ENCODE measurements at places on chromosomes 16 and 17.

DNA sequence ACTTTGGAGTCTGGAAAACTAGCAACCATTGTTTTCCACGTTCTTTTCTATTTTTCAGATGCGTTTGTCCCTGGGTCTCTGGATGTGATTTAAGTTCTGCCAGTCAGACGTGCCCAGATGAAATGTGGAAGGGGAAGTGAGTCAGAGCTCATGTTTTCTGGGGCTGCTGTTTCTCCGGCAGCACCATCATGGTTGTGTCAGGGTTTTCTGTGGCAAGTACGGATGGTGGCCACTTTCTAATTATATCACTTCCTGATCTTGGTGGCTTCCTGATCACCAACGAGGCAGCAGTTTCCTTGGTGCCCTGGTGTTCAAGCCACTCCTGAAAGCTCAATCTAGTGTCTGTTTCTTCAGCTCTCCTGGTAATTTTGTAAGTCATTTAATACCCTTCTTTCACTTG is 31.4 kb upstream of the PMFBP1 start:
- DNase-seq: no peak

GRCh38 chr16:81866820-81867440 is 87.8 kb downstream of the PLCG2 start:
- DNase-seq: no peak

DNA sequence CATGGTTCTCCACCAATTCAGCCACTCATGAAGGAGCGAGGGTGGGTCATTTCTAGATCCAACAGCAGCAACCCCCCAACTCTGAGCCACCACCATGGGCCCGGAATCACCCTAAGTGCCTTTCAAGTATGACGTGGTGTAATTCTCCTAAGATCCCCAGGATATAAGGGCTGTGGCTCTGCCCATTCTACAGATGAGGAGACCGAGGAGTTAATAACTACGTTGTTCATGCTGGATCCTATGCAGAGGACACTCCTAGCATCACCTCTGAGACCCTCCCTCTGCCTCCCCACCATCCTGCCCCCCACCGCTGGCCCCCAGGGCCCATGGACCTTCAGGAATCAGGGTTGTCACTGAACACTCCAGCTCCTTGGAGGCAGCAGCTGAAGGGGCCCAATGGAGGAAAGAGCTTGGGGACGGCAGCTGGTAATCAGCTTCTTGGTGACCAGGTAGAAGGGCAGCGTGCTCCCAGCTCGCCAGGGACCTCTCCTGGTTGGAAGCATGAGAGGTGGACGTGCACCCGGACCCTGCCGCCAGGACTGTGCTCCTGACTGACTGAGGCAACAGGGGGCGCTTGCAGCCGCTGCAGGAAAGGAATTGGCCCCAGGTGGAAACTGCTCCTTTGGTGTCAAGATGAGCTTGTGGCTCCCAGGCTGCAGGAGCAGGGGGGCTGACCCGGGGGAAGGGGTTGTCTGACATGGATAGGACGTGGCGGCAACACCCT is 28.2 kb upstream of the CACNG1 start:
- DNase-seq: no peak

DNA sequence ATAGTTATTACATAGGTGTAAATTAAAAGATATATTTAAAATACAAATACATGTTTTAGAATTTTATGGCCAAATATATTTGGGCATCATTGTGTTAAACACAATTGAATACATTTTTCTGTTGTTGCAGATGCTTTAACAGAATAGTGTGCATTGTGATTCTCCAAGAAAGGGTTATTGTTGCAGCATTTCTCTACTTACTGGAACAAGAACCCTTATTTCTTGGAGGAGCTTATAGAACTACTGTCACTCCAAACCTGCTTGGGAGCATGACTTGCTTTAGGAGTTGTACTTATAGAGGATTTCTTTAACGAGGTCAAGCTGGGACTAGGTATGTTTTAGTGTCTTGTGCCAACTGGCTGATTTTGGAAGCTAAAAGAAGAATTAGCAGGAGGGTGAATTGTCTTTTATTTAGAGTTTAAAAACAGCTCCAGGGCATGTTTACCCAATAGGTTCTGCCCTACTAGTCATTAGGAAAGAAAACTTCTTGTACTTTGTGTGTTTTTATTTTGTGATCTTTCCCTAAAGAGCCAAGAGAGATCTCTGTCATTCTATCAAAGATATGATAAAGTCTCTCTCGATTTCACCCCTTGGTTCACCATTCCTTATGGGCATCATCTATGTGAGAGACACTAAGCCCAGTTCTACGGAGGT is 279.8 kb upstream of the SALL1 start:
- DNase-seq: no peak

- no peak for DNase-seq
These were observed 405.1 kb downstream of the TOX3 start for GRCh38 chr16:52141871-52142270.

- DNase-seq: no peak
These were observed 13.1 kb upstream of the CTCF start for GRCh38 chr16:67549240-67549639.

- no peak for DNase-seq
These were observed 1.2 kb downstream of the TRIM47 start for GRCh38 chr17:75876938-75877751.

GRCh38 chr17:70813355-70813930 is 644.1 kb downstream of the KCNJ2 start:
- DNase-seq: no peak

GRCh38 chr17:7562208-7562605 is 488 bp downstream of the SENP3 start:
- DNase-seq: no peak

DNA sequence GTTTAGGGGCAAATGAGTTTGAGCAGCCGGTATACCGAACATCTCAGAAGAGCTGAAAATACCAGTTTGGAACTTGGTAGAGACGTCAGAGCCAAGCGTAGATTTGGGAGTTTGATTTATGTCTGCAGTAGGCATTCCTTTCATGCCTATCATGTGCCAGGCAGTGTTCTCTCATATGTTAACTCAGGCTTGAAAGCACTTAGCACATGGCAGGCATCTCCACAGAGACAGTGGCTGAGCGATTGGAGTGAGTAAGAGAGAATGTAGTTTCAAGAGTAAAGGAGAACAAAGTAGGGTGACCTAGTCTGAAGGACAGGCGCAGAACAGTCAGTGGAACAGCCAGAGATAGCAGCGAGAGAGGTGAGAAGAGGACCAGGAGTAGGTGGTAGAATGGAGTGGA is 207.0 kb downstream of the FTO start:
- no peak for DNase-seq

GRCh38 chr17:15340966-15341365 is 431 bp downstream of the TEKT3 start:
- DNase-seq: no peak

DNA sequence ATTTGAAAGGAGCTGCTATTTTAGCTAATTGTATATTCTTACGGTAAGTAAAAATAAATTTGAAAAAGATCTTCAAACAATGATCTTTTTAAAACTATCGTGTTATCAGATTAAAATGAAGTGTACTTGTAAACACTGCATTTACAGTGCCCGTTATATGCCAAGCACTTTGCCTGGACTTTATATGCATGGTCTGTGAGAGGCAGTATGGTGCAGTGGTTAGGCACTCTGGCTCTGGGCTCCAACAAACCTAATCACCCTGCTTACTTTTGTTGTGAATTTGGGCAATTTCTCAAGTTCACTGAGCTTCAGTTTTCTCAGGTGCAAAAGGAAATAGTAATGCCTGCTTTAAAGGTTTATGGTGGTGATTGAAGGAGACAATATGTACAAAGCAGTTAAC is 1.4 kb downstream of the PMP22 start:
- no peak for DNase-seq

- DNase-seq: no peak
These were observed 147.9 kb downstream of the STXBP4 start for GRCh38 chr17:55116440-55116914.

- DNase-seq: no peak
These were observed 38.0 kb downstream of the CDH1 start for GRCh38 chr16:68774982-68775634.

DNA sequence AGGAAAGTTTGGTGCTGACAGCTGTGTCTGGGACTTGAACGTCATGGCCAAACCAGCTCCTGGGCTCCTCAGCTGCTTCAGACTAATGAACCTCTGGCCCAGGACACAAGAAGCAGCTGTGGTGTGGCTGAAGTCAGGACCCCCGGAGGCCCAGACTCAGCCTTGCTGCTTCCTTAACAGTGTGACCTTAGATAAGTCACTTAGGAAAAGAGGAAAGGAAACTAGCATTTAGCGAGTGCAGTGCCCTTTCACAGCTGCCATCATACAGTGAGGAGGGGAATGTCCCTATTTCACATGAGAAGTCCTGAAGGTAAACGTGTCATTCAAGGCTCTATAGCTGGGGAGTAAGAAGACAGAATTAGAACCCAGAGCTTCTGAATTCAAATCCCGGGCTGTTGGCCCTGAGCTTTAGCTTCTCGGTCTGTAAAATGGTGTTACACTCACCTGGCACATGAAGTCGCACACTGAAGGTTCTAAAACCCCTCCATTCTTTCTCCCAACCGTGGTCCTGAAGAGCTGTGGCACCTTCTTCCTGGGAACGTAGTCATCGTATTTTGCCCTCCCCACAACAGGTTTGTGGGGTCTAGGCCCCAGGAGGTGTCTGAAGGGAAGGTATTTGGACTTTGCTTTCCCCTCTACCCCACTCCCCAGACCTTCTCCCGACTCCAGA is 910 bp upstream of the RAMP2 start:
- no peak for DNase-seq

DNA sequence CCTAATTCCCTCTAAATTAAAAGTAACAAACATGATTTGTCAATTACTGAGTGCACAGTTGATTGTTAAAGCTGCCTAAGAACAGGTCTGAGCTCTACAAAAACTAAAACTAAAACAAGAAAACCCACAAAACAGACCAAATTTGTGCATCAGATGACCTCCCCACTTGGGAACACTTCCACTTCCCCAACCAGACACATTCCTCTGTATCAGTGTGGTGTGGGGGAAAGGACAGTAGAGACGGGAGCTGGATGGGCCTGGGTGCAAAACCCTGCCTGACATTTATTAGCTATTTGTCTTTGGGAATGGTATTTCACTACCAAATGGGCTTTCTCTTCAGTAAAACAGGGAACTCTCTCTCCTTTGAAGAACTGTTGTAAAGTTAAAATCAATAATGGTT is 29.8 kb downstream of the STAT3 start:
- no peak for DNase-seq

DNA sequence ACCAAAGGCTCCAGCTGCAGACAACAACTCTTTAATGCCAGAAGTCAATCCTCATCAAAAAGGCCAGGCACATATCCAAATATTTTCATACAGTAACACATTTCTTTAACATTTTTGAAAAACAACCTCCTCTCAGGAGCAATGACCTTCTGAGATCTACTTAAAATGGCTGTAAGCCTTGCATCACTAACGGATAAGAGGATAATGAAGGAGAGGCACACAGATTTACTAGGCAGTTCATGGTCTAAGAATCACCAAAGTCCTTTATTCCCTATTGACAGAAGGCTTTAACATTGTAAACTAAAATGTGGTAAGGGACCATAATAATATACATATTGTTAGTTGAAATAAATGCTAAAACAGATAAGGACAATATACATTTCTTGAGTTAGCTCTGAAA is 114.7 kb downstream of the USP32 start:
- DNase-seq: no peak

- no peak for DNase-seq
These were observed 278 bp downstream of the RAB11FIP3 start for GRCh38 chr16:425740-426114.
